CMK (cell line): ENCODE measurements at places on chromosomes 6 and 20.

GRCh38 chr6:153958860-153959259 is 80.2 kb upstream of the OPRM1 start:
- no peak for DNase-seq

DNA sequence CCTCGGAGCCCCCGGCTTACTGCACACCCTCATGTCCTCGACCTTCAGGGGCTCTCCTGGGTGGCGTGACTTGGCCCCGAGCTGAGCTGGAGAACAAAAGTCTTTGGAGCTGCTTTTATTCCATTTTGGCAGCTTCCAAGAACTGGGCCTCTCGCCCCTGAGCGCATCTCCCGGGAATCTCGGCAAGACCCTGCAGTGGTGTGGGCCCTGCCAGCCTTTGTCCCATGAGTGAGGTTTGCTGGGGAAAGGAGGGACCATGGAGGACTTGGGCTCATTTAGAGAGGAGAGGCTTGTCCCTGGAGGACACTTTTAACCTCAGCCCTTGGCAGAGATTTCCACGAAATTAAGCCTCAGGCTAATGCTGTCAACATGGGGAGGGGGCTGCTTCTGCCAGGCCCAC is 62.3 kb upstream of the SLCO4A1 start:
- DNase-seq = no peak

GRCh38 chr6:111566873-111567517 is 38.7 kb downstream of the TRAF3IP2 start:
- no peak for DNase-seq

- no peak for DNase-seq
Measured at GRCh38 chr6:17233531-17233930, 47.6 kb upstream of the RBM24 start.

DNA sequence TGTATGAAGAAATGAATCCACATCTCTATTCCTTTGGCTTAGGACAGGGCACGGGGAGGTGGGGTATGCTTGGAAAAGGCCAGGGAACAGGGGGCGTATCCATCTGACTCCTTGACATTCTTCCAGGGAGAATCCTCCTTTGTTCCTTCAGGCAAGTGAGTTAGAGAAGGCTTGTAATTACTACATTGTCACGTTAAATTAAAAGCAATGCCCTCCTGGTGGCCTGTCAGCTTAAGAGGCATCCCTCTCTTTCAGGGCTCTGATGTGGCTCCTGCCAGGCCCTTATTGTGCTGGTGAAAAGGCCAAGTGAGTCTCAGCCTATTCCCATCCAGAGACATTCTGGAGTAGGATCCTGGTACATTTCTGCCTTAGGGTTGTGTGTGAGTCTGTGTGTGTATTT is 128.3 kb downstream of the FOXA2 start:
- no peak for DNase-seq

- no peak for DNase-seq
Measured at GRCh38 chr6:135224037-135224647, 43.0 kb downstream of the MYB start.

GRCh38 chr20:22333885-22334545 is 250.4 kb downstream of the FOXA2 start:
- peak; percentile 35 for DNase-seq
